Activated CD4-positive, alpha-beta T cell treated with anti-CD3 and anti-CD28 coated beads, Interleukin-2, amount 10 ng/mL, durations not matched to agents 7 days and 5 days (primary cell): ENCODE measurements at places on chromosomes 1 and 21.

GRCh38 chr1:19975423-19976193, 3.8 kb downstream of the PLA2G2A start:
- H3K36me3 ChIP-seq, result no peaks in the 10 kb centered on the region
- H3K4me3 ChIP-seq, result no peak overlapping the region
- H3K27ac ChIP-seq, result no peak overlapping the region
- DNase-seq, result no peak
- no peaks in the 10 kb centered on the region for H3K4me1 ChIP-seq

- H3K27ac ChIP-seq, result no peak overlapping the region
- no peaks in the 10 kb centered on the region for H3K4me1 ChIP-seq
- H3K27me3 ChIP-seq, result no peaks in the 10 kb centered on the region
- no peaks in the 10 kb centered on the region for H3K36me3 ChIP-seq
- no peak overlapping the region for H3K4me3 ChIP-seq
- no peak for DNase-seq
These were observed 484.3 kb downstream of the LMO4 start for GRCh38 chr1:87812871-87813577.

GRCh38 chr1:3312898-3313575, 141.4 kb upstream of the ARHGEF16 start:
- no peaks in the 10 kb centered on the region for H3K36me3 ChIP-seq
- H3K27me3 ChIP-seq, result no peaks in the 10 kb centered on the region
- H3K27ac ChIP-seq, result no peak overlapping the region
- H3K4me3 ChIP-seq, result no peak overlapping the region

GRCh38 chr1:186218654-186219352, 156.2 kb downstream of the TPR start:
- no peak overlapping the region for H3K4me3 ChIP-seq
- no peaks in the 10 kb centered on the region for H3K4me1 ChIP-seq
- H3K36me3 ChIP-seq, result no peaks in the 10 kb centered on the region
- DNase-seq, result no peak
- H3K27ac ChIP-seq, result no peak overlapping the region

GRCh38 chr1:9985001-9985400, 12.0 kb upstream of the RBP7 start:
- H3K4me3 ChIP-seq, result no peak overlapping the region
- H3K4me1 ChIP-seq, result no peaks in the 10 kb centered on the region
- no peaks in the 10 kb centered on the region for H3K27me3 ChIP-seq
- peaks cover 2% of the 10 kb centered on the region for H3K36me3 ChIP-seq

GRCh38 chr1:206460836-206461426, 9.3 kb upstream of the IKBKE start:
- H3K36me3 ChIP-seq, result peaks cover 12% of the 10 kb centered on the region
- DNase-seq, result no peak
- H3K4me1 ChIP-seq, result peaks cover 43% of the 10 kb centered on the region
- H3K27me3 ChIP-seq, result no peaks in the 10 kb centered on the region
- no peak overlapping the region for H3K27ac ChIP-seq

GRCh38 chr1:215767761-215768160, 200.7 kb downstream of the KCTD3 start:
- no peak for DNase-seq
- no peak overlapping the region for H3K4me3 ChIP-seq
- H3K27ac ChIP-seq, result no peak overlapping the region
- H3K36me3 ChIP-seq, result no peaks in the 10 kb centered on the region
- no peaks in the 10 kb centered on the region for H3K4me1 ChIP-seq

DNA sequence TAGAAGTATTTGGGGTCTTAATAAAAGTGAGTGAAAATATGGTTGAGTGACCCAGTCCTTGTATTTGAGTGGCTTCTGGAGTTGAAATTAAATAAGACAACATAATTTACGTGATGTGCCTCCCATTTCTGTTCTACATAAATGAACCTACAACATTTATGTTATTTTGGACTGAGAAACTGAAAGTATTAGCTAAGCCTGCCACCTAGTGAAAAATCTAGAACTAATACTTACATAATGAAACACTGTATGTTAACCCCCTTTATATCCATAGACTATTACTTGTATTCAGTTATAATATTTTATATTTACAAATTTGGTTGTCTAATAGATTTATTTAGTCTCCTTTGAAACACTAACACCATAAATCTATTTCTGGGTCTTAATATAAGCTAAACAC, 298.9 kb downstream of the KCNT2 start:
- H3K27me3 ChIP-seq, result no peaks in the 10 kb centered on the region
- no peak for DNase-seq
- H3K4me1 ChIP-seq, result no peaks in the 10 kb centered on the region
- no peaks in the 10 kb centered on the region for H3K36me3 ChIP-seq

GRCh38 chr21:41614511-41614910, 106.6 kb upstream of the TMPRSS2 start:
- no peaks in the 10 kb centered on the region for H3K36me3 ChIP-seq
- H3K4me3 ChIP-seq, result no peak overlapping the region
- peaks cover 17% of the 10 kb centered on the region for H3K27me3 ChIP-seq

GRCh38 chr21:15423676-15424445, 305.9 kb upstream of the USP25 start:
- no peak for DNase-seq
- H3K4me3 ChIP-seq, result no peak overlapping the region
- H3K27me3 ChIP-seq, result no peaks in the 10 kb centered on the region
- peaks cover 7% of the 10 kb centered on the region for H3K4me1 ChIP-seq
- H3K36me3 ChIP-seq, result no peaks in the 10 kb centered on the region

DNA sequence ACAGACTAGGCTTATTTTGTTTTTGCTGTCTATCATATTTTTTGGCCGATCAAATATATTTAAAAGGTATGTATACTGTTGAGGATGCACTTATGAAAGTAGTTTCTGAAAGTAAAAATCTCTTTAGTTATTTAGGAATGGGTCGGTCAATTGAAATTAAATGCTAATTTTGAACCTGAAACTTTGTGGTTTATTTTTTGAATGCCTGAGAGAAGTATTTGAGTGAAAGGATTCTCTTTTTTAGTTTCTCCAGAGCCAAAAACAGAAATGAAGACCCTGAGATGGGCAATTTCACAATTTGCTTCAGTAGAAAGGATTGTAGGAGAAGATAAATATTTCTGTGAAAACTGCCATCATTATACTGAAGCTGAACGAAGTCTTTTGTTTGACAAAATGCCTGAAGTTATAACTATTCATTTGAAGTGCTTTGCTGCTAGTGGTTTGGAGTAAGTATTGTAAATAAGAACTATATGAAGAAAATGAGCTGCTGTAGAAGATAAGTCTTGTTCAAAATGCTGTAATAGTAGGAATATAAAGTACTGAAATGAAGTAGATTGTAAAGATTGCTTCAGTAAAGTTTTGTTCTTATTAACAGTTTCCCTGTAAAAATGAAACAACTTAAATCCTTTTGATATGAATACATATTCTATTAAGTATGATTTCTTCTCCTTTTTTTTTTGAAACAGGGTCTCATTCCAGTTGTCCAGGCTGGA, 11.5 kb downstream of the USP1 start:
- H3K36me3 ChIP-seq, result peaks cover 75% of the 10 kb centered on the region
- no peaks in the 10 kb centered on the region for H3K27me3 ChIP-seq
- H3K4me3 ChIP-seq, result no peak overlapping the region
- DNase-seq, result no peak
- H3K4me1 ChIP-seq, result peaks cover 43% of the 10 kb centered on the region
- peak overlapping the region; percentile 57 for H3K27ac ChIP-seq

DNA sequence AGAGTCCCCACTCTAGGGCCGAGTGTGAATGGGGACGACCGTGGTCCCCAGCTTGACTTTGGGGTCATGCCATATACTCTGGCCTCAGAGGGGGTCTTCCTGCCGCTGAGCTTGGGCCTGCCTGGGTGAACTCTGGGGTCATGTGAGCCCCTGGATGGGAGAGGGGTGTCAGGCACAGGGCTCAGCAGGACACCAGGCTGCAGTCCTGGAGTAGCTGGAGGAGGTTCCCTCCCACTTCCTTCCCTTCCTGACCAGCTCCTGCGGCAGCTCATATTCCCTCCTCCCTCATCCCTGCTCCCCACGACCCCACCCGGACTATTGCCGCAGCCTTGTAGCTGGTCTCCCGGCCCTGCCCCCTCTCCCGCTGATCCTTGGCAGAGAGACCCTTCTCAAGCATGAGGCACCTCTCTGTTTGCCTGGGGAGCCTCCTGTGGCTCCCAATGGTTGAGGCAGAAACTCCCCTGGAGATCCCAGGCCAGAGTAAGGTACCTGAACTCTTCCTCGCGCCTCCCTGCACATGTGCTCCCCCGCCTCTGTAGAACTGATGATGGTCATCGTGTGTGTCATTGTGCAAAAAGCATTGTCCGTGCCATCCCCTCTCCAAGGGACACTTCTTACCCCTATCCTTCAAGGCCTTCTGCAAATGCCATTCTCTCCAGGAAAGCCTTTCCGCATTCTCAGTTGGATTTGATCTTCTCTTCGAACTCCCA, 1.8 kb downstream of the TNFRSF1B start:
- H3K4me1 ChIP-seq, result peaks cover 79% of the 10 kb centered on the region
- DNase-seq, result no peak
- H3K4me3 ChIP-seq, result peak overlapping the region; percentile 99
- H3K27me3 ChIP-seq, result no peaks in the 10 kb centered on the region

DNA sequence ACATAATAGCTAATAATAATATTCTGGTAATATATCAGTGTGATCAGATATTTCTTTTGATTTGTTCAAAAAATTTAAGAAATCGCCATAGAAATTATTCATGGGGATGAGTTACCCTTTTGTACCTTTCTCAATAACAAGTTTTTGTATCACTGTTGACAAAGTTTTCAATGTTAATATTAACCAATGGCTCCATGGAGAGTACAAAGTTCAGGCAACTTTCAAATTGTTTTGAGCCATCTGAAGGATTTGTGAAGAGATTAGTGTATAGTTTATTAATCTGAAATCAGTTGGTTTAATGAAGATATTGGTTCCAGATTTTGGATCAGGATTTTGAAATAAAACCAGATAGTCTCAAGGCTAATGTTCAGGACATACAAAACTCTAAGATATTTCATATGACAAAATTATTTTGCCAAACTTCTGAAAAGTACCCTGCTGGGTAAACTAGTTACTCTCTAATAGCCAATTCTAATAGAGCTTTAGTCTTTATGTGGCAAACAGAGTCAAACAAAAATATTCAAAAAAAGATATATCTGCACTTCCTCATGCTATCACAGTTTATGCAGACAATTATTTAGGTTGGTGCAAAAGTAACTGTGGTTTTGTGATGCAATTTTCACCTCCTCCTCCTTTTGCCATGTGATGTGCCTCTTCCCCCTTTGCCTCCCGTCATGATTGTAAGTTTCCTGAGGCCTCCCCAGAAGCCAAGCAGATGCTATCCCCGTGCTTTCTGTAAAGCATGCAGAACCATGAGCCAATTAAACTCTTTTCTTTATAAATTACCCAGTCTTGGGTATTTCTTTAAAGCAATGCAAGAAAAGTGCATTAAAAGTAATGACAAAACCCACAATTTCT, 1105.0 kb downstream of the PLA2G4A start:
- no peak overlapping the region for H3K27ac ChIP-seq
- no peak for DNase-seq
- H3K36me3 ChIP-seq, result no peaks in the 10 kb centered on the region
- H3K27me3 ChIP-seq, result no peaks in the 10 kb centered on the region

DNA sequence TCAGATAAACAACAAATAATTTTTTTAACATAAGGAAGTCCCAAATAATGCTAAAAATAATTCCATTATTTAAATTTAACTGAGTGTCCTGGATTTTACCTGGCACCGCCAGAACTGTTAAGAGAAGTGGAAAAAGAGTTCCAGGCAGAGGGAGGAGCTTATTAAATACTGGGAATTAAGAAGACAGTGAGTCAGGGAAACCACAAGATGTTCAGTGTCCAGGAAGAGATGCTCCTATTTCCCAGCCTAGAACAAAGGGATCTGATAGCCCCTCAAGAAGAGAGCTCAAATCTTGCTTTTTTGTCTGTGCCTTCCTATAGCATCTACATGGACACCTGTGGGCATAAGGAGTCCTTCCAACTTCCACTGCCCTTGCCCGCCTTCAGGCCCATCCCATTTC, 85.9 kb downstream of the PGM1 start:
- no peaks in the 10 kb centered on the region for H3K36me3 ChIP-seq
- H3K27me3 ChIP-seq, result no peaks in the 10 kb centered on the region
- no peak overlapping the region for H3K27ac ChIP-seq
- H3K4me3 ChIP-seq, result no peak overlapping the region
- no peak for DNase-seq

GRCh38 chr1:177256153-177257075, 85.7 kb downstream of the BRINP2 start:
- H3K4me3 ChIP-seq, result no peak overlapping the region
- H3K36me3 ChIP-seq, result no peaks in the 10 kb centered on the region
- H3K27ac ChIP-seq, result no peak overlapping the region
- no peak for DNase-seq

DNA sequence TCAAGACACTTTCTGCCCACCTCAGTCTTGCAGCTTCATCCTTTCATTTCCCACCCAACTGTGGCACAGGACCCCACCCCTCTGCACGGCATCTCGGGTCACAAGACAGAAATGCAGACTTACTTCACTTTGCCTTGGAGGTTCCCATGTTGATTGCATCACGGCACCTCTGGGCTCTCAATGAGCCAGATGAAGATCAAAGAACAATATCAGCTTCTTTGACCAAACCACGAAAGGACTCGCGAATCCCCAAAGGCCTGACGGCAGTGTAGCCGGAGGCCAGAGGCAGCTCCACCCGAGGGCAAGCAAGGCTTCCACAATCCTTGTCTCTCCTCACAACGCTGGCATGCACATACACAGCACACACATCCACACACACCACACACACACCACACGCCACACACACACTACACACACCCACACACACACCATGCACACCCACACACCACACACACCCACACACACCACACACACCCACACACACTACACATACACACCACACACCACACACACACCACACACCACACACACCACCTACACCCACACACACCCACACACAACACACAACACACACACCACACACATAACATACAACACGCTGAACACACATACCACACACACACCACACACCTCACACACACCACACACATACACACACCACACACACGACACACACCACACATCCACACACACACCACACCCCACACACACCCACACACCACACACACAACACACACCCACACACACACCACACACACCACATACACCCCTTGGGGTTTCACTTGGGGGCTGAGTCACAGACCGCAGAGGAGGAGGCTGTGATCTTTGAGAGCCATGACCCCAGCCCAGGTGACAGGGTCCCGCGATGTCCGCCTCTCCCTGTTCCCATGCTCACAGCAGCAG, 35.8 kb downstream of the UBASH3A start:
- no peak overlapping the region for H3K27ac ChIP-seq
- no peaks in the 10 kb centered on the region for H3K27me3 ChIP-seq
- peaks cover 89% of the 10 kb centered on the region for H3K36me3 ChIP-seq
- peaks cover 38% of the 10 kb centered on the region for H3K4me1 ChIP-seq

- DNase-seq, result no peak
- H3K27me3 ChIP-seq, result peaks cover 4% of the 10 kb centered on the region
- no peaks in the 10 kb centered on the region for H3K4me1 ChIP-seq
- H3K36me3 ChIP-seq, result no peaks in the 10 kb centered on the region
- H3K27ac ChIP-seq, result no peak overlapping the region
- no peak overlapping the region for H3K4me3 ChIP-seq
These were observed 158.8 kb downstream of the URB2 start for GRCh38 chr1:229784834-229785233.
